ENCODE measurements at places on chromosomes 7 and 10. TPM values are rescaled to one million over a fixed set of nuclear protein-coding genes. Genes with fewer than 3 reads are reported as not detected.

ETV1 gene
- total RNA-seq = 15.2 TPM

TRIL gene
- under 0.01 TPM for total RNA-seq

GPR22 gene
- under 0.01 TPM for total RNA-seq

CACNB2 gene
- not detected for total RNA-seq

SH2D4B gene
- total RNA-seq = under 0.01 TPM

CUTC gene
- total RNA-seq = 27.1 TPM

CCDC126 gene
- 15.6 TPM for total RNA-seq

NOS3 gene
- 96.3 TPM for total RNA-seq

RBP4 gene
- not detected for total RNA-seq

MGMT gene
- total RNA-seq = 8.5 TPM

SYT15 gene
- 0.13 TPM for total RNA-seq

SFRP5 gene
- not detected for total RNA-seq

TUBAL3 gene
- total RNA-seq = 0.57 TPM

EXOC6 gene
- 189 TPM for total RNA-seq

STAM gene
- 35.8 TPM for total RNA-seq

COL26A1 gene
- total RNA-seq = not detected

PRPS1L1 gene
- total RNA-seq = not detected

ZNF33B gene
- 13.1 TPM for total RNA-seq

PPP1R17 gene
- not detected for total RNA-seq

MRM2 gene
- 17.7 TPM for total RNA-seq

GPC2 gene
- 3.9 TPM for total RNA-seq

NPTX2 gene
- 0.40 TPM for total RNA-seq

SPDYE8 gene
- total RNA-seq = not detected

FXYD4 gene
- not detected for total RNA-seq

PNLIPRP1 gene
- not detected for total RNA-seq

ZNF239 gene
- 0.66 TPM for total RNA-seq

ZNF273 gene
- total RNA-seq = 4.4 TPM

All from thoracic aorta endothelial cell (primary cell).